ENCODE measurements at places on chromosomes 5 and 9.

DNA sequence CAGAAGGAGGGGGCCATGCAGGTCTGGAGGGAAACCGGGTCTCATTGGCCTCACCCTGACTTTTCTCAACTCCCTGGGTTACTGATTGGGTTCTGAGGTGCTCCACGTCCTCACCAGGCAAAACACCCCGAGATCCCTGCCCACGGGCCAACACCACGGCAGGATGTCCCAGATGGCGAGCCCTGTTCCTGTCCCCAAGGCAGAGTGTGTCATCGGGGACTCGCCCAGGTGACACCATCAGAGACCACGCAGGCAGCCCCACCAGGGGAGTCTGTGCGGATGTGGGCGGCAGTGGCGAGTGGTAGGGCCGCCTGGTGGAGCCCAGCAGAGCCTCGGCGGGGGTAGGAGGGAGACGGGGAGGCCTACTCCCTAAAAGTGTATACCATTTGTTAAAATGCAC lies 59.0 kb upstream of the UBAC1 start:
- no peak for DNase-seq

GRCh38 chr5:124868676-124869075 lies 122.2 kb upstream of the ZNF608 start:
- DNase-seq: no peak

DNA sequence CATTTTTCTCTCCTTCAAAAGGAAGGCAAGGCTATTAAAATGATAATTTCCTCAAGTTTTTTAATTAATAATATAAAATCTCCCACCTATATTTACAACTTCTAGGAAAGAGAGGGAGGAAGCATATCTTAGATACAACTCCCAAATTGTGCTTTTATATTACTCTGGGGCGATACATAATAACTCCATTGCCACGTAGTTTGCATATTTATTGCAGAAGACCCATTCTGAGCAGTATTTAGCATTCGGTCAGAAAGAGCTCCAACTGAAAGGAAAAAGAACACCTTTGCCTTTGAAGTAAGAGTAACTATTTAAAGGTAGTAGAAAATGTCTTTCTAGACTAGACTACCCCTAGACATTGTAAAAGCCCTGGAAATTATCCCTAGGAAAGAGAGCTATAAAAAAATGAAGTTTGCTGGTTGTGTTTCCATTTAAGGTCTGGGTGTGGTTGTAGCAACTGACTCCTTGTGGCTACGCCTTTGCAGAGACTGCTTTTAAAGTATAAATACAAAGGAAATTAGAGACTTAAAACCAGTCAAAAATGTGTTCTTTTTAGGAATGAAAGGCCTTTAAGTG lies 566.1 kb downstream of the ZNF608 start:
- DNase-seq: no peak

DNA sequence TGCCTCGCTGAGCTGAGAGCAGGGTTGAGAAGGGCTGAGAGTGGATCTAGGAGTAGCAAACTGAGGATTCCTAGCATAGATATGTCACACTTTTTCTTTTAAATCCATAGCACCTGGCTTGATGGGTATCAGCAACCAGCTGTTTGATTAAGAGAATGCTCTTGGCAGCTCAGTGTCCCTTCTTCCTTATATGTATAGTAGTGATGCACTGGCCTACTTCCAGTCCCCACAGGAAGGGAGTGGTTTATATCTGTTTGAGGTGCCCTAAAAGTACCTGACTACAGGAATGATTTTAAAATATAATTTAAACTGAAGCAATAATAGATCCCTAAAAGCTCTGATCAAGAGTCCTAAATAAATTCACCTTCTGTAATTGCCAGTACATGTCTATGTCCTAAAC lies 546.8 kb upstream of the ZNF608 start:
- no peak for DNase-seq

- DNase-seq: peak; percentile 30
These were observed 40.5 kb upstream of the LPCAT1 start for GRCh38 chr5:1564182-1564748.
